ENCODE measurements at places on chromosomes 5 and 9.

DNA sequence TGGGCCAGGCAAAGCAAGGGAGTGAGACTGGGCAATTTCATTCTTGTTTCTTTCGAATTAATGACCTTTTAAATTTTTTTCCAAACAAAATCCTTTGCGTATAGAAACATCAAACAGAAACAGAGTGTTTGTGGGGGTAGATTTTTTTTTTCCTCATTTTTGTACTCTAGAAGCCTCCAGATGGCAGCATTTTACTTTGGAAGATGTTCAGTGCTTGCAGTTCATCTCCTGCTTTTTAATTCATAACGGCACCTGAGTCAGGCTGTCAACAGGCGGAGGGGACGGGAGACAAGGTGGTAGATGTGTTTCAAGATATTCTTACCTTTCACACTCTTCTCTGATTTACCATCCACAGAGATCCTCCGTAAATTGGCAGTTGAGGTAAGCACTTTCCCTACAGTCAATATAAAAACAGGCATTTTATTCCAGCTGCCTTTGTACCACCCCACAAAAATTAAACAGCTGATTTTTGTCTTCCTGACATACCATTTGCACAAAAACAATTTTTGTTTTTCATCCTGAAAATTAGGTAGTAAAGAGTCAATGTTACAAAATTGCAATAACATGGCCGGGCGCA lies 99.5 kb upstream of the FBXL17 start:
- DNase-seq: peak; percentile 42

GRCh38 chr9:127970401-127971313 lies 10.1 kb downstream of the EEIG1 start:
- DNase-seq: no peak

DNA sequence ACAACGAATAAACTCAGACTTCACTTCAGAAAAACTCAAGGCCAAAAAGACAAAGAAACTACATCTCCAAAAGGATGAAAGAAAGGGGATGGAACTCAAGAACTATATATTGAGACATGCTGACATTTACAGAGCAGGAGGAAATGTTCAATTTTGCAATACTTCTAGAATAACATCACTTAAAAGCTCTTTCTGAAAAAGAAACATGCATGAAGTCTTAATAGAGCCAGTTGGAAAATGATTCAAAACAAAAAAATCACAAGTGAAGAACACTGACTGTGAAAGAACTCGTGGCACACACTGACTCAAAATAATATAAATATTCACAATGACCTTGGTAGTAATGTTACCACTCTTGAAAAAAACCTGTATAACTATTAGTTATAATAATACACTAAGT lies 267.8 kb upstream of the NREP start:
- DNase-seq: peak; percentile 65

- DNase-seq: peak; percentile 12
Measured at GRCh38 chr5:24110004-24110615, 534.7 kb downstream of the CDH10 start.

- no peak for DNase-seq
Measured at GRCh38 chr9:14198841-14199455, 115.0 kb downstream of the NFIB start.

DNA sequence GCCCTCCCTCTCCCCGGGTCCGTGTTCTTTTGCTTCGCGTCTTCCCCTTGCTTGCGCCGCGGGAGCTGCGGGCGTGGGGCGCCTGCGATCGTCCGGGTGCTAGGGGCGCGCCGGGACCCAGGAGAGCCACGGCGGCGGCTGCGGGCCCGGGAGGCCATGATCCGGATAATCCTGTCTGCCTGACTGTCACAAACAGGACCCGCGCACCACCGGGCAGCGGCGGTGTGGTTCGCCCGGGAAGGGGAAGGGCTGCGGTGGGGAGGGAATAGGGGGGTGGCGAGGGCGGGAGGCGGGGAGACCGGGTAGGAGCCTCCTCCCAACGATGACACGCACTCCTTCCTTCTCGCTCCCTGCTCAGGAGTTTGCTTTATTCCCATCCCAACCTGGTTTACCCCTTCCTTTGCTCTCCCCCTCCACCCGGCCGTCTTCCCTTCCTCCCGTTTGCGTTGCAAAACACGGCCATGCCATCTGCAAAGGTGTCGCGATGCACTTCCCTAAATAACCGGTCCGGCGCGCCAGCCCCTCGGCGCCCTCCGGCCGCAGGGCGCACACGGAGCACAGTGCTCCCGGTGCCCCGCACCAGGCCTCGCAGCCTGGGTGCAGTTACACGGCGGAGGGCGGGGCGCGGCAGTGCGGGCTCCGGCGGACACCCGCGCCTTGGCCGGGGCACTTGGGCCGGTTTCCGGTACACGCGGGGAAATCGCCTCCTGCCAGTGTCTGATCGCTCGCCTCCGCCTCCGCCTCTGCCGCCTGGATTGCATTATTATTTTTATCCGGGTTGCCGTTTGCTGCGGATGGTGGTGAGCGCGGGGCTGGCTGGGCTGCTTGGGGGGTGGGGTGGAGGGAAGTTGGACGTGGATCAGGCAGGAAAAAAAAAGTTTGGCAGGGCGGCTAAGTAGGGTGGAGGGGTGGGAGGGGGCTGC lies 1.5 kb downstream of the SMARCA2 start:
- DNase-seq: peak; percentile 78

DNA sequence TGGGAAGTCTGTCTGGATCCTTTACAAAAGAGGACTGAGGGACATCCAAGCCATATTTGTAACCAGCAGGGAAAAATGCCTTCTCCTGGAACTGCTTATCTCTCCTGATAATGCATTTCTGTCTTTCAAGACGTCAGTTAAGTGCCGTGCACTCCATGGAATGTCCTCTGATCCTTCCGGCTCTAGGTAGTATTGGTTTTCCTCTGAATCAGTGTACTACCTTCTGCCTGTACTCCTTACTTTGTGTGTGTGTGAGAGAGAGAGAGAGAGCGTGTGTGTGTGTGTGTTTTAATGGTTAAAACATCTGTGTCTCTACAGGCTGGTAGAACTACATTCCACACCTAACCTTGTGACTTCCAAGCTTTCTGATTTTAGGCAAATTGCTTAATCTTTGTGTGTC lies 89.9 kb downstream of the PIP5K1B start:
- DNase-seq: no peak

DNA sequence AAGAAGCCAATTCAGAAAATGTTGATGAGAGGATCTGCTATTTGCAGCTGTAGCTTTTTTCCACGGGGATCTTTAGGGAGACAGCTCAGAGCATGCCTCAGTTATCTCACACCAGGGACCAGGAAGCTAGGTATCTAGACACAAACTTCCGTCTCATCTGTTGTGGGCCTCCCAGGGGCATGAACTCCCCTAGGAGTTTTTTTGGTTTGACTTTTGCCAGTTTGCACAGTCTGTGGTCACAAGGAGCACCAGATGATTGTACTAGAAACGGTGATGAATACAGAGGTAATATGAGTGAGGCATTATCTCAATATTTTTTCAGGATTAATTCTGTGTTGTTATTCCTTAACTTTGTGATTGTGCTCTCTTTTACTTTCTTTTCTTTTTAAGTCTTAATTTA lies 533.2 kb upstream of the SEMA6A start:
- no peak for DNase-seq

GRCh38 chr9:20693068-20693467 lies 9.0 kb downstream of the FOCAD start:
- no peak for DNase-seq

GRCh38 chr5:105150323-105150722 lies 1587.7 kb upstream of the NUDT12 start:
- DNase-seq: no peak

DNA sequence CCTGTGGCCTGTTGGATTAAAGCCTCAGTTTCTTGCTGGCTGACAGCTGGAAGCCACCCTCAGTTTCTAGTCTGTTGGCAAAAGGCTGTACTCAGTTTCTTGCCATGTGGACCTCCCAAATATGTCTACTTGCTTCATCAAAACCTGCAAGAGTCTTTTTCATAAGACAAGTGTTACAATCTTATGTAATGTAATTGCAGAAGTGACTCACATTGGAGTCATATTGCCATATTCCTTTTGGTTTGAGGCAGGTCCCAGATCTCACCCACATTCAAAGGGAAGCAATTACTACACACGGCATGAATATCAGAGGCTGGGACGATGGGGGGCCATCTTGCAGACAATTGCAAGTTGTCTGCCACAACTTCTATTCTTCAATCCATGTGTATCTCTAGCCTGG lies 286.7 kb upstream of the IL12B start:
- peak; percentile 17 for DNase-seq

DNA sequence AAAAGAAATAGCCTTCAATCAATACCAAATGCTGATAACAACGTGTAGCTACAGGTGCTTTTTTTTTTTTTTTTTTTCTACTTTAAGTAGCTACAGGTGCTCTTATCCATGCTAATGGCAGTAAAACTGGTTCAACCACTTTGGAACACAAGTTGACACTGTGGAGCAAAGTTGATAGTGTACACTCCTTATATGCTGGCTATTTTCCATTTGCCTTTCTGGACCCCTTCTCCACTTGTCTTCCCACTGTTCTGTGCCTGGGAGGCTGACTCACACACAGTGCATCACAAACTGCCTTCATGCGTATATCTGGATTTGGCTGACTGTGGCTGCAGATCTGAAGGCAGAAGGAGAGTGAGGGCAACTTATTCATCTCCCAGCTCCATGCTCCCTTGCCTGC lies 247.9 kb downstream of the MSX2 start:
- DNase-seq: no peak

GRCh38 chr5:90438100-90438499 lies 28.5 kb upstream of the CETN3 start:
- DNase-seq: no peak

DNA sequence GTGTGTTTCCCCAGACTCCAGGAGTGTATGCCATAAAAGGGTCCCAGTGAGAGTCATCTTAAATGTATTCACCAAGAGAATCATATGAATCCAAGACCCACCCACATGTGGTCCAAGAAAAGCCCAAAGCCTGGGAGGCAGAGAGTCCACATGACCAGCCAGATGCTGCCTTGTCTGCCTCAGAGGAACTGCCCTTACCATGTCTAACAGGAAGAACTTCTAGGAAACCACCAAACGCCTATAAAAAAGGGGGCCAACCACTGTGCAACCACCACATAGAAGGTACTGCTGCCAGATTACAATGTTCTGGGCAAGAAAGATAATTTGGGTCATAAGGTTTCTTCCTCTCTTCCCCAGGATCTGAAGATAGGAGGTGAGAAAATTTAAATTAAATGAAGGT lies 129.8 kb upstream of the SLC24A2 start:
- no peak for DNase-seq

Measured in fibroblast of skin of back (primary cell).